ENCODE measurements at places on chromosomes 7 and 10. TPM values are rescaled to one million over a fixed set of nuclear protein-coding genes. Genes with fewer than 3 reads are reported as not detected.

- peak overlapping the region; percentile 79 for H3K27ac ChIP-seq
- no peaks in the 10 kb centered on the region for H3K27me3 ChIP-seq
- H3K36me3 ChIP-seq: no peaks in the 10 kb centered on the region
- peaks cover 27% of the 10 kb centered on the region for H3K4me1 ChIP-seq
- DNase-seq: peak; percentile 63
- no peak overlapping the region for H3K4me3 ChIP-seq
These were observed 39.6 kb downstream of the MPP7 start for GRCh38 chr10:28263136-28263857.

The GALNT17 gene
- total RNA-seq: not detected

The RTKN2 gene
- total RNA-seq: 36.2 TPM

- H3K27me3 ChIP-seq: no peaks in the 10 kb centered on the region
- no peaks in the 10 kb centered on the region for H3K36me3 ChIP-seq
- DNase-seq: peak; percentile 25
- no peak overlapping the region for H3K27ac ChIP-seq
- H3K4me1 ChIP-seq: no peaks in the 10 kb centered on the region
These were observed 23.0 kb downstream of the AMZ1 start for GRCh38 chr7:2710901-2711551.

DNA sequence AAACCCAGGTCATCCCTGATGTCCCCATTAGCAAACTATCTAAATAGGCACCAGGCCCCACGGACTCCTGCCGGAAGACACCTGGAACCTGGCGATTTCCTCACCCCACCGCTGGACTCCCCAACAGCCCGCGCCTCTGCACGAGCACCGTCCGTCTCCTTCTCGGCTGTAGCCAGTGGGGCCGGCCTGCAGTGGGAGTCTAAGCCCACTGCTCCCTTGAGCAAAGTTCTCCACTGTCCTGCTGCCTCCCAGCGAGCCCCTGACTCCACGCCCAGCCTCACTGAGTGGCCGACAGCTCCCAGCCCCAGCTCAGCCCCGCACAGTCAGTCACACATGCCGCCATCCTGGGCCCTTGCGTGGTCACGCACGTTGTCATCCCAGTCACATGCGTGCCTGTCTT, 211.3 kb upstream of the PPP2R2D start:
- no peaks in the 10 kb centered on the region for H3K4me1 ChIP-seq
- H3K4me3 ChIP-seq: no peak overlapping the region
- no peaks in the 10 kb centered on the region for H3K27me3 ChIP-seq
- DNase-seq: no peak
- no peak overlapping the region for H3K27ac ChIP-seq
